ENCODE measurements at places on chromosomes 2 and 18.

GRCh38 chr18:30712383-30712782 lies 330.2 kb downstream of the DSC3 start:
- DNase-seq: no peak

DNA sequence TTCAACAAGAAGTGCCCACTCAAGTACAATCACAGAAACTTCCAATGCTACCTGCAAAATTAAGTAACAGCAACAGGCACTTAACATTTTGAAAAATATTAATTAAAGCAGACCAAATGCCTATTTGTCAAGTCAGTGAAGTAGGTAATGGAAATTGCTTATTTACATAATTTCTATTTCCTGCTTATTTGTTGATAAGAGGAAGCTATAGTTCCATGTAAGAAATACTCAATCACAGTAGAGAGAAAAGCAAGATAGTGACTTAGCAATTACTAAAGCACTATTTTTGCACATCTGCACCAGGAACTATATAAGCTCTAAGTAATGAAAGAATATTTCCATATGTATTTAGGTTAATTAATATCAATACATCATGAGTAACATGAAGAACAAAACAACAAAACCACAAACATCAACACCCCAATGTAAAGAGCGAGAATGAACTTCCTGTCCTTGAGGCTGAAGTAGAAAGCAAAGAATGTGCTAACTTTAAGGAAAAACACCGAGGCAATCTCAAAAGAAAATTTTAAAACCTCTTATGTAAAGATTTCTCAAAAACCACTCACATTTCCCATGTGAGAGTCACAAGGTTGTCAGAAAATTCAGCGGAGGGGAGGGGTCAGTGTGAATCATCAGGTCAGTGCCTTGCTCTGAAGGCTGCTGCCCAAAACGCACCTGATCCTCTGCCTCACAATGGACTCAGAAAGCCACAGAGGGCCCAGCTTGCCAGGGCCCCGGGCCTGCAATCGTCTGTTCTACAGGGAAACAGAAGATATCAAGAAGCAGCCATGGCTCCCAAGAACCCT lies 12.5 kb downstream of the NPC1 start:
- DNase-seq: peak; percentile 51

- peak; percentile 23 for DNase-seq
Observed at GRCh38 chr18:29644276-29644675, 1398.3 kb downstream of the DSC3 start.

DNA sequence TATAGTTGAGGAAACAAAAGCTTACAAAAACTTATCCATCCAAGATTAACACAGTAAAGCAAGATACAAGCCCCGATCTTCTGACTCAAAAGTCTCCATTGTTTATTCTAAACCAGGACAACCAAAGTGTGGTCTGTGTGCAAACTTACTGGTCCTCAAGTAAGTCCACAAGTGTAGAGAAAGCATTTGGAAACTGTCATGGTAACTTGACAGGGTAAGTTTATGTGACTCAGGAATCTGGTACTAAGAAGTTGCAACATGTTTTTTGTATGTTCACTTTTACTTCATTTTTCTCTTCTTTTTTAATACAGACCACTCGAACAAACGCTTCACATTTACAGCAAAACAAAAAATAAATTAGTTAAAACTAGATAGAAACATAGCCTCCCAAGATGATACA lies 9.4 kb downstream of the MBD2 start:
- peak; percentile 24 for DNase-seq

DNA sequence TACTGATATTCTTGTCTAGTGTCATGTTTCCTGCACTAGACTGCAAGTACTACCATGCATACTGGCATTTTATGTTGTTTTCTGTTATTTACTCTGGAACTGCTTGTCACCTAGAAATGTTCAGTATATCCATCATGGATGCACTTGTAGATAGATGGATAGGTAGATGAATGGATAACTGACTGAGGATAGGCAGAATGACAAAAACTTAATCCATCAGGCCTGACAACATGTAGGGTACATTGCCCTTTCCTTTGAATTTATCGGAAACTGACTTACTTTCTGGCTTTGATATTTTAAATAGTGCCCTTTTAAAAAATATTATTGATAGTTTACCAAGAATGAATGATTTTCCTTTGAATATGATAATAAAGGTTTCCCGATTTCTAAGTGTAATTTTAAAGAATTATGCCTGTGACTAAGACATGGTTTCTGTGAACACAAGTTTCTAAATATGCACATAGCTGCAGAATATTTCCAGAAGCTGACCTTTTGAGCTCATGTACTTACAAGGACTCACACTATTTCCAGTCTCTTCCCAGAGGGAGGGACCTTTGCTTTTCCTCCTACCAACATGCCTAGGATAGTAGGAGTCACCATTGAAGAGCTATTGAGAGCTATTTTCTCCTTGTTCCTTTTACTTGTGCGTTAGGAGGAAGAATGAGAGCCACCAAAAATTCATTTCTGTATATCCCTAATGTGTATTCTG lies 81.3 kb downstream of the ANKRD12 start:
- DNase-seq: no peak

DNA sequence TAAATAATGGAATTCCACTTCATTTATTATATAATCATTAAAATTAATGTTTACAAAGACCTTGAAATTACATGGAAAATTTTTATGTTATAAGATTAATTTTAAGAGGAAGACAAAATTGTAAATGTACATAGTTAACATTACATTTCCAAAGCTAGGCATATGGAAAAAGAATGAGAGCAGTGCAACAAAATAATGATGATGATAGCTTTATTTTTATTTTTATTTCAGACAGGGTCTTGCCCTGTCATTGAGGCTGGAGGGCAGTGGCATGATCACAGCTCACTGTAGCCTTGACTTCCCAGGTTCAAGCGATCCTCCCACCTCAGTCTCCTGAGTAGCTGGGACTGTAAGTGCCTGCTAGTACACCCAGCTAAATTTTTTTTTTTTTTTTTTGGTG lies 61.2 kb upstream of the ZCCHC2 start:
- DNase-seq: no peak

DNA sequence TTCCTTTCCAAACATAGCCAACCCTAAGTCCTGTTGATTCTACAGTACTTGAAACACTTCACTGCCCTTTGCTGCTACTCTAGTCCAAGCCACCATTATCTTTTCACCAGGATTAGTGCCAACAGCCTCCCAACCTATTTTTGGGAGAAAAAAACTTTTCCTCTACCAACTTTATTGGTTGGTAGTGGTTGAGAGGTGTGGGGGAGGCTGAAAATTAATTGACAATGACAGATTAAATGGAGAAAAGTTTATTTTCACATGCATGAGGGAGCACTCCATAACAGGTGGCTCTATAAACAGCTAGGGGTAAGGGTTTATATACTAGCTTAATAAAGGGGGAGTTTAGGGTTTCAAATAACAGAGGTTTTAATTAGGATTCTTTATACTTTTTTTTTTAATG lies 37.8 kb upstream of the ITPRID2 start:
- DNase-seq: no peak

DNA sequence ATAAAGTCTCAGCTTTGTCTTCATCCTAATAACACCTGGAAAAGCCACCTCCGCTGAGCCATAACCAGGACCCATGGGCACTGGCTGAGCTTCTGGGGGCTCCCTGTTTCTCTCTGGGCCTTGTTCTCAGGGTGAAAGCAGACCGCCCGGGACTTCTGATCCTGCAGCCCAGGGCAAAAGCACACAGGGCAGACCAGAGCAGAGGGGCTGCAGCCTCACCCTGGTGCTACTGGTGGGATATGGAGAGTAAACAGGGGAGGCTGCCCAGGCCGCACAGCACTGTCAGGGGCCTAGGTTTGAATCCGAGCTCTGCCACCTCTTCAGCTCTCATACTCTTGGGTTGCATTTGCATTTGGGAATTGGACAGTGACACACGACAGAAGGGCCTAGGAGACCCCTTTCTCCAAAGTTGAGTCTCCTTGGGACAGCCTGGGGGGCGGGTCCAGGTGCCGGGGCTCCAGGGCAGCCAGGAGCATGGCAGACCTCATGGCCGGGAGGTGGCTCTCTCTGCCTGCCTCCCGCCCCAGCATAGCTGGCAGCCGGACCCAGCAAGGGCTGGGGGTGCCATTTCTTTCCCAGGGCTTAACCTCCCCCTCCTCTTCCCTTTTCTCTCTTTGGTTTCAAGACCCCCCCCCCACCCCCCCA lies 164.9 kb downstream of the INHBB start:
- DNase-seq: no peak

DNA sequence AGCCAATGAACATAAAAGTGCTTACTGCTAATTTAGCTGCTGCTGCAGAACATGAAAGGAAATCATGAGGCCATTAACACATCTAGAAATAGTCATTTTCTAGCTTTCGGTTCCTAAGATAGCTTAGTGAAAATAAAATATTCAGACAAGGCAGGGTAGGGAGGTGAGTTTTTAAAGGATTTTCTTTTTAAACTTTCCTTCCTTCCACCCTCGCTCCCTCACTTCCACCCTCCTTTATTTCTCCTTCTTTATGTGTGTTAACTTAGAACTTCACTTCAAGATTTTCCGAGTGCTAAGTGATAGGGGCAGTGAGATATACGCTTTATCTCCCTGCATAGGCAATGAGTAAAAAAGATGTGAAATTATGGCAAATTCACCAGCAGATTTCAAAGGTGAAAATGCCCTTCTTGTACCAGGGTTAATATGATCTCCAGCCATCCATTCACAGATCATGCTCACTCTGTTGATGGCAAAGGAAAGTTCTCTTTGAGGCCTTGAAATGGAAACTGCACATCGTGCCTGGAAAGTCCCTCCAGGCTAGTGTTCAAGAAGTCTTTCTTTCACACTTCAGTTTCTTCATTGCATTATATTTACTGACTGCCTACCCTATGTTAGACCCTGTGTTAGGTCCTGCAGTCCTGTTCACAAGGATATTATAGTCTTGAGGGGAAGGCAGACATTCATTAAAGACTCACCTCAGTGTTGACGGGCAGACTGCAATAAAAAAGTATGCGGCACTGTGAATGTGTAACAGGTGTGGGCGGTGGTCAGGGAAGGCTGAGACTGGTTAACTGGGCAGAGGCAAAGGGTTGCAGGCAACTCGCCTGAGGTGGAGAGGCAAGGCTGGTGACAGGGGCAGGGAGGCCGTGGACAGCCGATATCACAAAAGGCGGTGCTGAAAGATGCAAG lies 200.8 kb downstream of the PLCL1 start:
- no peak for DNase-seq

GRCh38 chr2:24984912-24985311 lies 13.2 kb upstream of the DNAJC27 start:
- peak; percentile 29 for DNase-seq

DNA sequence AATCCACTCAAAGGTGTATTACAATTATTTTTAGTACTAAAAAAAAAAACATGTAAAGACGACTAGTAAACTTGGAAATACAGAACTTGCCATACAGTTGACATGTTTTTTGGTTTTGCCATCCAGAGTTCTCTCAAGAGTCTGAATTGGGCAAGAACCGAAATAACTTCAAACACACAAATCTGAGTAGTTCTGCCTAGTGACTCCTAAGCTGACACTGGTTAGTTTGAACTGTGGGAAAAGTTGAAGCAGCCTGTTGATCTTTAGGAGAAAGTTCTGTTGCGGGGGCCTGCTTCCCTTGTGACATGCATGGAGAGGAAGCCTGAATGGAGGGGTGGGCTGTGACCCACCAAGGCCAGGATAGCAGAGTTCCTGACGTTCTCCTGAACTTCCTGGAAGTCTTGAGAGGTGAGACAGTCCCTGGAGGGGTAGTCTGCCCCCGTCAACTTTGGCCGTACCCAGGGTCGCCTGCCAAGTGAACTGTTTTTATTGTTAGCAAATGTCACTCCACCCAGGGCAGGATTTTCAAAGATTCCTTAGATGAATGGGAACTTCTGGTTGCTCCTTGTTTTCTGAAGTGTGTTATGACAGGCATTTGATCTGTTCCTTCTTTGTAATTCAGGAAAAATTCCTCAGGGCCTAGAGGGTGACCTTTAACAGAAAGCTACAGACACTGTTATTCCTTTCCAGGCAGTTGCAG lies 85.6 kb upstream of the SPTBN1 start:
- DNase-seq: peak; percentile 41

DNA sequence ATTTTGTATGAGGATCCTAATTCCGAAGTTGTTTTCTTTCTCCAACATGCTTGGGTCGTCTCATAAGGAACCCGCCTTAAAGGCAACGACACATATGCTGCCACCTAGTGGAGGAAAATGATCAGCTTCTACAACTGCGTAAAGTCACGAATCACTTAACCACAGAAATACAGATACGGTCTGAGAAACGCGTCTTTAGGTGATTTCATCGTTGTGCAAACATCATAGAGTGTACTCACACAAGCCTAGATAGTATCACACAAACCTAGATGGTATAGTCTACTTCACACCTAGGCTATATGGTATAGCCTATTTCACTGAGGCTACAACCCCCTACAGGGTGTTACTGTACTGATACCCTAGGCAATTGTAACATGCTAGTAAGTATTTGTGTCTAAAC lies 13.1 kb downstream of the GNLY start:
- DNase-seq: peak; percentile 79

DNA sequence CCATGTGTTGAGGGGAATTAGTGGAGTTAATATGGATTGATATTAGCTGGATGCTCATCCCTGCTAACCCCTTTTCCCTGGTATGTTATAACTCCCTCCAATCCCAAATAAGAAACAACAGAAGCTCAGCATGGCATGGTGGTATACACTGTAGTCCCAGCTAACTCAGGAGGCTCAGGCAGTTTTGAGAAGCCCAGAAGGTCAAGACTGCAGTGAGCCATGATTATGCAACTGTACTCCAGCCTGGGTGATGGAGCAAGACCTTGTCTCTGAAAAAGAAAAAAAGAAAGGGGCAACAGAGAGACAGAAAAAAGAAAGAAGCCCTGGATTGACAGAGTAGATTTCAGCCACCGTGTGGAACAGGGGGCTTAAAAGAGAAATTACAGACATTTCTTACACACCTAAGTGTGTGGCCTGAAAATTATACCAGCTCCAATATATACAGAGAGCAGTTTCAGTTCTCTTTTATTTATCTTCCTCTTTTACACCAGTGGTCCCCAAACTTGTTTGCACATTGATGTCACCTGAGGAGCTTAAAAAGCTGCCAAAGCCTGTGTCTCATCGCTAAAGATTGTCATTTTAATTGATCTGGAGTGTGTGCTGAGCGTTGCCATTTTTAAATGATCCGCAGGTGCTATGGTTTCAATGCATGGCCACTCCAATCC lies 203.6 kb downstream of the UBE2E3 start:
- DNase-seq: no peak

Measured in AG08395 (cell line).